ENCODE measurements at places on chromosomes 7 and 10.

GRCh38 chr10:122045212-122045611 is 56.2 kb downstream of the TACC2 start:
- DNase-seq: no peak

DNA sequence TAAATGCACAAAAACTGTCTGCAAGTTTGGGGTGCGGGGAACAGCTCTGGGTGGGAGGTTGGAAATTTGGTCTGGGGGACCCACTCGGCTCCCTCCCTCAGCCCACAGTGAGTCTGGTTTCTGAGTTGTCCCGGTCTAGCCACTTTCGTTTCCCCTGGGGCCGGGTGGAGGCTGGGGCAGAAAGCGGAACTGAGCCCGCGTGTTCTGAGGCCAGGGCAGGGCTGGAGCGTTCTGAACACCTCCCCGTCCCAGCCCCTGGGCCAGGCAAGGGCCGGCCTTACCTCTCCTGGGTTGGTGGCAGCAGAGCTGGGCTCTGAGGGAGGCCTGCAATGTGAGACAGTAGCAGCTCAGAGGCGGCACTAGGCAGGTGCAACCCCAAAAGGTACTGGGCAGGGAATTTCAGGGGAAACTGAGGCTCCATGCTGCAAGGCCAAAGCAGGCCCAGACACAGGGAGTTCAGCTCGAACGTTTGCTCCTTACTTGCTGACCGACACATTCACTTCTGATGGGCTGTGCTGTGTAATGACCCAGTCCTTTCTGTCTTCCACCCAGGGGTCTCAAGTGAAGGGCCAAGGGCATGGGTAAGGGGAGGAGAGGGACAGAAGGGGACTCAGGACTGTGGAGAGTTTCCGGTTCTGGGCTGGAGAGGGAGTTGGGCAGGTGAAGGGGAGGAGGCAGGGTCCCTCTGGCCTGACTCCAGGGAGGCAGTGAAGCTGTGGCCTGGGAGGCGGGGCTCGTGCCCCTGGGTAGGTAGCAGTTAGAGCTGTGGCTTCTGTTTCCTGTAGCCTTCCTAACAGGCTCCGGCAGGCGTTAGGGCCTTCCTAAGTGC is 3.0 kb downstream of the IRF5 start:
- DNase-seq: no peak

- DNase-seq: no peak
These were observed 45.1 kb upstream of the AUTS2 start for GRCh38 chr7:69553190-69553589.

GRCh38 chr7:149683181-149683580 is 90.2 kb downstream of the ZNF467 start:
- no peak for DNase-seq

GRCh38 chr10:35606430-35606829 is 1.3 kb downstream of the GJD4 start:
- DNase-seq: no peak

DNA sequence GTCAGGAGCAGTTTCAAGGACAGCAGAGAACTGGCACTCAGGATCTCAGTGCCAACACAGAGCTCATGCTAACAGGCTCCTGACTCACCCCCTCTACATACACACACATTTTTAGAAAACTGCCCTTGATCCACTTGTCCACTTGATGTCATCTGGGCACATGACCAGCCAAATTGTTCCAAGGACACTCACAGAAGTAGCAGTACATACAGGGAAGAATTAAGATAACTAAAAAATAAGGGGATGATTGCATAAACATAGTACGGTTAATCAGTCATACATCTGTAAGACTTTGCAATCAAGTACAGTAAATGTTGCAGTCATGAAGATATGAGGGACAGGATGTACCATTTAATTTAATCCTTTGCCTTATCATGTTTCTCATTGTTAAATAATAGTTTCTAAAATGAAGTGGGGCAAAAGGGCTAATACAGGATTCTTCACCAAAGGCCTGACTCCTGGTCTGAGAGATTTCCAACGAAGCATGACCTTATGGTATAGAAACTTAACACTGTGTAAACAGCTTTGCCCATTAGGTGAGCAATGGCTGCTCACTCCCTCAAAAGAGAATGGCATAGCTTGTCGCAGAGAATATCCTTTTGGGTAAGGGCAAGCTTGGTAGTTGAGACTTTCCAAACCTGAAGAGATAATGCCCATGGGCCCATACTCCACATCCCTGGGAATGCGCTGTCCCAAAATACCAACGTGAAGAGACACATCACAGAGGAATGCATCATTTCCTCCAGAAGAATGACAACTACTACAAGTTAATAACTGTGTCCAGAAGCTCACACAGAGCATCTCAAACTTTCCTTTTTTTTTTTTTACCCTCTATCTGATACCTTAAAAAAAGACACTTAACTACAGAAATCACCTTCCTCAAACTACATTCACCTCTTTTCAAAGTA is 94.1 kb downstream of the ARMH3 start:
- no peak for DNase-seq

- DNase-seq: peak; percentile 83
These were observed 42.7 kb upstream of the CHST3 start for GRCh38 chr10:71921324-71922027.

Data from substantia nigra (tissue), 51 donors.